ENCODE measurements at places on chromosomes 12 and 14.

DNA sequence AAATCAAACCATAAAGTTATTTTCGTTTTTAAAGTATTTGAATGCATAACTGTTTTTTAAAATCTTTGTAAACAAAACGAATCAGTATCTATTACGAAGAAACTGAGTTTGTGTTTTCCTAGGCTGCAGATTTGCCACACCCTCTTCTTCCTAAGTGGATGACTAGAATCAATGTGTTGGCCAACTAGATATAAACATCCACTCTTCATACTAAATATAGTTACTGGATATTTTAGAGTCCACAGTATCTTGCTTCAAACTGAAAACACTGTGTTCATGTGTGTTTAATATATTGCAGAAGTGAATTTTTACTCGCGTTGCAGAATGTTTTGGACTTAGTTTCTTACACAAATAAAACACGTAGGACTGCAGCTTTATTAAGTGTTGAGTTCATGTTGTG lies 63.2 kb downstream of the KLHL28 start:
- DNase-seq = no peak

- no peak for DNase-seq
Measured at GRCh38 chr12:57226588-57227314, 2.8 kb upstream of the SHMT2 start.

DNA sequence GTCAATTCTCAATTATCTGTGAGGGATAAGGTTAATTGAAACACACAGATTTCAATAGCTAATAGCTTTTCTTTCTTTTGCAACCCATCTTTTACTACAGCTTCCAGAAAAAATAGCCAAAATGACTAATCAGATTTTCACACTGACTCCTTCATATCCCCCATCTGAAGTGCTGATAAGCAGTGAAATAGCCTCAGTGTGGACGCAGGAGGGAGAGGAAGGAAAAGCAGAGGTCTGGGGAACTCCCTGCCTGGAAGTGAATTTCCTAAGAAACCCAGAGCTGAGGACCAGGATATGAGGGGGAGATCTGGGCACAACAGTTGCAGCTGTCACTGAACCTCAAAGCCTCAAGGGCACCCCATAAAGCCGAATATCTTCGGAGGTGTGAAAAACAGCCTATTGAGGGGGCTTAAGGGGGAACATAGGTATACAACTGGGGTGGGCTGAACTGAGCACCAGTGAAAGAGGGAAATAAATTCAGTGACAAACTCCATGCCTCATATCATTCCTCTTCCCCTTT lies 60.9 kb downstream of the EMP1 start:
- DNase-seq = no peak

GRCh38 chr12:132397934-132398385 lies 68.6 kb upstream of the GALNT9 start:
- no peak for DNase-seq

DNA sequence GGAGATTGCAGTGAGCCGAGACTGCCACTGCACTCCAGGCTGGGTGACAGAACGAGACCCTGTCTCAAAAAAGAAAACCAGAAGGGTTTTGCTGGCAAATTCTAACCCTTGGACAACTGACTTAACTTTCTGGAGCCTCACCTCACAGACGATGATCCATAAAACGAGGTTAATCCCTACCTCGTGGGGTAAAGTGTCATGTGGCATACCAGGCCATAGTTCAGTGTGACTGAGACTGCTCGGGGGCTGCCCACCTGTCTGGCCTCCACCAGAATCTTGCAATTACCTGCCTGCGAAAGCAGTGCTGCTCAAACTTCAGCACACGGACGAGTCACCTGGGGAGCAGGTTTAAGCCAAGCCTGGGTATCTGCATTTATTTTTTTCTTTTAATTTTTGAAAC lies 26.8 kb downstream of the P2RX4 start:
- DNase-seq = no peak

DNA sequence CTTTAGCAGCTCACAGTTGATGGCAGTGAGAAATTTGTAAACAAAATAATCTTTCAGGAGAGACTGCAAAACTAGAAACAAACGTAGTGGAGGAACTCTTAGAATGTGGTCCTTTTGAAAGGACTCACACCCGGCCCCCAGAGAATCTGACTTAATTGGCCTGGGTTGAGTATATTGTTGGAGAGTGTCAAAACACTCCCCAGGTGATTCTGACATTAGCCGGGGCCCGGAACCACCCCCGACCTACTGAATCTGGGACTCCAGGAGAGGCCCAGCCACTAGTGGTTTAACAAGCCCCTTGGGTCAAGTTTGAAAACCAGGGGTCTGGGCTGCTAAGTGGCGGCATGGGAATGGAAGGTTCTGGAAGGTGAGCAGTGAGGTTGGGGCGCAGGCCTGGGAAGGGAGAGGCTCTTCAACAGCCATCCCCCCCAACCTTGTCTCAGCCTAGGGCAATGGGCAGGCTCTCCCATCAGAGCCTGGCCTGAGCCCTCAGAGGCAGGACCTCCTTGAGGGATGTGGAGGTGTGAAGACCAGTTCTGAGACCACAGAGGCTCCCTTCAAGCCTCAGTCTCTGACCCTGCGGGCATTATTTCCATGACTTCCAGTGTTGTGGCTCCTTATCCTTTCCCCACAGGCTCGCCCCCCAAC lies 1.1 kb upstream of the ELK3 start:
- DNase-seq = no peak

GRCh38 chr14:79351011-79351410 lies 860.3 kb downstream of the DIO2 start:
- DNase-seq = no peak

DNA sequence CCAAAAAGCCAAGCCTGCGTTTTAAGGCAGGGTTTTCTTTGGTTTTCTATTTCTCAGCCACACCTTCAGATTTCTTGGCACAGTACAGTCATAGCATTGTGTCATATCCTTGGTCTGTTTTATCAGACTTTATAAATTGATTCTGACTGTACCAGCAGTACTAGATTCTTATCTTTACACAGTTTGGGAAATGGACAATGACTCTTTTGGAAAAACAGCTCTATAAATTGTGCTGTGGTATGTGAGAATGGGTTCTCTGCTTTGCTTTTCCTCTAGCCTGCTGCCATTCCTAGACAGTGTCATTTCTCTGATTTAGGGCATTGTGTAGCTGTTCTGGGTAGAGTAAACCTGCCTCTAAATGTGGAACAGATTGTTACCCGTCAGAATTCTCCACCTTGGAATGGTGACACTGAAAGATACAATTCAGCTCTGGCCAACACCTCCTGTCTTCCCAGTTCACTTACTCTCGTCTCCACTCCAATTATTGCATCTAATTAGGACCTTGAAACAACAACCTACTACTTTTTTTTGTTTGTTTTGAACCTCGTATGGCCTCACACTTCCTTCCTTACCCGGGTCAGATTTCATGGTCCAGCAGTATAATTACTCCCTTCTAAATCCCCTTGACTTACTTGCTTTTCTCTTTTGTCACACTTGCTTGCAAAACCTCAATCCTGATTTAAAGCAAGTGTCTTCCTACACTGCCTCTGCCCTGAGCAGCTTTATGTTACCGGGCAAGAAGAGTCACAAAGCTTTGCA lies 226.3 kb downstream of the ERC1 start:
- peak; percentile 85 for DNase-seq

DNA sequence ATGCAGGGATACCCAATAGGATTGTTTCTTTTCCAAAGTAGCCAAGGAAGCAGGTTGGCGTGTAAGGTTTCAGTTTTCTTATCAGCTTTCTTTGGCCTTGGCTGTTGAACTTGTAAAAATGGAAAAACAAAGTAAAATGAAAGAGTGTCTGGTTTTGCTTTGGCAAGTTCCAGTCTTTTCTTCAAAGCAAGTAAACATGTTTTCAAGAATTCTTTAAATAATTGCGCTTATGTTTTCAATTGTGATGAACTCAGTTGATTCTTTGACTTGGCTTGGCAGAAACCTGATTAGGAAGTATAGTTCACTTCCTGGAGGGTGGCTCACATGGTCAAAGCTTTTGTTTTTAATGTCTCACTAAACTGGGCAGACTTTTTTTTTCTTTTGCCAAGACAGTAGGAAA lies 112.2 kb upstream of the USP44 start:
- peak; percentile 58 for DNase-seq

- DNase-seq = no peak
Measured at GRCh38 chr12:100251917-100252316, 15.0 kb downstream of the DEPDC4 start.

DNA sequence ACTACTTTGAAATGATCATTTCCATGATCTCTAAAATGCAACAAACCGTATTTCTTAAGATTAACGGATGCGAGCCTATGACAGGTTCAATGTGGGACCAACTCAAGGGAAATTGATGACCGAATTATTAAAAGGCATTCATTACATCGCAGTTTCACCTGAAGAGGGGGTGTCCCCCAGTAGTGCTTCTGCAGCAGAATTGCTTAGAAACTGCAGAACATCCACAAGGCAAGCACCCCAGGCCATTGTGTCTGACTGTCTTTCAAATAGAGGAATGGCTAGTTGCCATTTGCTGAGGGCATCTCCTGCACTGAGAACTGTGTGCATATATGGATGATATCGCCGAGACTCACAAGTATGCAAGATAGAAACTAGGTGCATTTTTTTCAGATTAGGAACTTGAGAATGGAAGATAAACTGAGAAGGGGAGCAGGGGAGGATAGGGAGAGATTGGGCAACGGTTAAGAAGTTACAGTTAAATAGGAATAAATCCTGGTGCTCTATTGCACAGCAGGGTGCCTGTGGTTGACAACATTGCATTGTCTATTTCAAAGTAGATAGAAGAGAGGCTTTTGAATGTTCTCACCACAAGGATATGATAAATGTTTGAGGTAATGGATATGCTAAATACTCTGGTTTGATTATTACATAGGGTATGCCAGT lies 234.3 kb upstream of the PLEKHG7 start:
- no peak for DNase-seq

DNA sequence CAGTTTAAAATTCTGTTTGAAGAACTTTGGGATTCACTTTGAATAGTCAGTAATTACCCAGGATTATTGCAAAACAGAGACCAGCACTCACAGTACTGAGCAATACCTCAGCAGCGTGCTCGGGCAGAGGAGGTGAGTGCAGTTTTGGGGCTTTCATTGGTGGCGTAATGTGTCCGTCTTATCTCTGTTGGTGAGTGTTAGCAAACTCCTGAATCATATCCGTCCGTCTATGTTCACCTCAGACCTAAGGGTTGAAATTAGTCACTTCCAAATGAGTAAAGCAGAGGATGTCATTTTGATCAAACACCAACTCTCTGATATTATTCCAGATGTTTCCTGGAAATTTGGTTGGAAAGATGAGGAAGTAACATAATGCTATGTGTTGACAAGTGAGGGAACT lies 82.8 kb downstream of the BORCS5 start:
- DNase-seq = peak; percentile 99

- peak; percentile 68 for DNase-seq
Measured at GRCh38 chr12:4857472-4858291, 52.0 kb upstream of the KCNA1 start.

- DNase-seq = no peak
Measured at GRCh38 chr14:61673305-61673704, 22.0 kb upstream of the HIF1A start.

DNA sequence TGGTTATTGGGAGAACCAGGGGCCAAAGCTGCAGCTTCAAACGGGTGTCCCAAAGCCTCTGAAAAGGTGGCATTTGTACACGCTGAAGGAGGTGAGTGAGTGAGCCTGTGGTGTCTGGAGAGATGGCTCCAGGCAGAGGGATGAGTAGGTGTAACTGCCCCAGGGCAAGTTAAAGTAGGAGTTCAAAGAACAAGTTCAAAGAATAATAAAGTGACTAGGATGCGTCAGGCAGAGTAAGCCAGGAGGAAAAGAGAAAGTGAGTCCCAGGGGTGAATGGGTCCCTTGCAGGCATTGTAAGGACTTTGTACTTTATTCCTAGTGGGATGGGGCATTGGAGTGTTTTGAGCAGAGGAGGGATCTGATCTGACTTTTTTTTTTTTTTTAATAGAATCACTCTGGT lies 201.4 kb upstream of the PWP1 start:
- DNase-seq = no peak

- peak; percentile 68 for DNase-seq
Measured at GRCh38 chr14:59406454-59407245, 58.5 kb downstream of the GPR135 start.

DNA sequence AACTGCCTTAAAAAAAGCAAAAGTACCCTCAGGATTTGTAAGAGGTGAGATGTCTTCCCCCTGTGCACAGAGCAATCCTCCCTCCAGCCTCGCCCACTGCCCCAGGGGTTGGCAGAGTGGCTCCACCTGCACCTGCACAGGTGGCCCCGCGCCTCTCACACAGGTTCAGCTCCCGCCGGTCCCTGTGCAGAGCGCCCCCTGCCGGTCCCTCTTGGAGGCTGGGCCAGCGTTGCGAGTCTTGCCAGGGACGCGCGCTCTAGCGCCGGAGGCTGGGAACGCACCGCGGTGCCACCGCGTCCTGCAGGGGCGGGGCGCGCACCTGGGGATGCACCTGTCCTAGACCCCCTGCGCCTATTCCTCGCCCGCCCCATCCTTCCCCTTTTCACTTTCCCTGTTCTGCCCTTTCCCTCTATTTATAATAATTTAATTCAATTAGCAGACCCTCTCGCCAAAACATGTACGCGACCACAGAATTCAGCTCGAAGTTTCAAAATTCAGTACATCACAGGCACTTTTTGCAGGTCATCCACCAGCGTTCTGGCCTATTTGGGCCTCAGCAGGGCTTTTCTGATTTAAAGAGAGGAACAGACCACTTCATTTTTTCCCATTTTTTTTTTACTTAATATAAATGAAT lies 618.6 kb downstream of the AACS start:
- no peak for DNase-seq

- DNase-seq = no peak
Measured at GRCh38 chr12:22477894-22478287, 66.5 kb downstream of the C2CD5 start.

- DNase-seq = no peak
Measured at GRCh38 chr14:56122301-56122700, 4.1 kb downstream of the PELI2 start.

GRCh38 chr12:75115748-75116147 lies 93.9 kb downstream of the KCNC2 start:
- DNase-seq = no peak

DNA sequence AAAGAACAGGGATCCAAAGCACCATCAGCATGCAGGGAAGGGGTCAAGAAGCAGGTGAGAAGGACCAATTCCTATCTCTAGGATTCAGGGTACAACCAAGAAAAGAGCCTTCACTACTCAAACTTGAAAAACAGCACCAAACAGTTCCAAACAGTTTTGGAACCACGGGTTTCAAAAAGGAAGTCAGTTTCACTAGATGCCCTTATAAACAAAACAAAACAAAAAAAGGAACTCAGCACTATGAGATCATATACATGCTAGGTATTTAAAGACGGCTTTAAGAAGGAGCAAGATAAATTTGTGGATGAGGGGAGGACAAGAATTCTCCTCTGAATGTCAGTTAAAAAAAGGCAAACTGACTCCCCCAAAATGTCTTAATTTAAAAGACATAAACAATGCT lies 6.0 kb downstream of the INSM2 start:
- DNase-seq = no peak

DNA sequence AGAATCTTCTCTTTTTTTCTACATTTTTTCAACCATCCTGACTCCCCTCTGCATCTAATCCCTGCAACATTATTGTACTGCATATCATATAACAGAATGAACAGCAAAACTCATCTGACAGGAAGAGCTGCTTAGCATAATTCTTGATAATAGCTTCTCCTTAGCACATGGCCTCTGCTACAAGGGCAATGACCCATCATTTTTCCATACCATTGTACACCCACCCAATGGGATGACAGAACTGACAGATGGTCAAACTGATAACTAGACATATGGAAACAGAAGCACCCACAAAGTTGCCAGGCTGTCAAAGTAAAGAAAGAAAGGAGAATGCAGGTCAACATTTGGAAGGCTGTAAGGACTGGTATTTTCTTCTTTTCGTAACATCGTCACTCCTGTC lies 390.4 kb upstream of the USP15 start:
- DNase-seq = no peak

- DNase-seq = no peak
Measured at GRCh38 chr12:31337952-31338351, 12.0 kb upstream of the SINHCAF start.

GRCh38 chr12:93773122-93773871 lies 96.1 kb downstream of the CRADD start:
- DNase-seq = no peak

Measured in kidney capillary endothelial cell (primary cell).